Cardiac muscle cell (in vitro differentiated cells and primary cell): ENCODE measurements at places on chromosomes 4 and X. TPM values are rescaled to one million over a fixed set of nuclear protein-coding genes. Genes with fewer than 3 reads are reported as not detected.

PRRG3 gene
- total RNA-seq: 4.8 and 10.6 TPM in 2 replicates

TLR10 gene
- total RNA-seq: not detected in 2 replicates

IGSF1 gene
- total RNA-seq: 5.3 and 6.5 TPM in 2 replicates

CYBB gene
- 0.42 and 0.60 TPM in 2 replicates for total RNA-seq

BEND4 gene
- total RNA-seq: 1.6 and 2.7 TPM in 2 replicates

RTL9 gene
- total RNA-seq: 0.74 and 1.4 TPM in 2 replicates

INTU gene
- total RNA-seq: 5.0 and 18.0 TPM in 2 replicates

AMTN gene
- total RNA-seq: not detected in 2 replicates

NDP gene
- not detected in 2 replicates for total RNA-seq

HMGN5 gene
- 3.2 and 7.8 TPM in 2 replicates for total RNA-seq

UGT2B15 gene
- not detected in 2 replicates for total RNA-seq

TBC1D14 gene
- 41.8 and 46.1 TPM in 2 replicates for total RNA-seq

PDE6B gene
- 34.5 and 43.1 TPM in 2 replicates for total RNA-seq

MEPE gene
- not detected in 2 replicates for total RNA-seq

FGF13 gene
- 23.7 and 26.4 TPM in 2 replicates for total RNA-seq

EDA2R gene
- 3.0 and 4.2 TPM in 2 replicates for total RNA-seq

WFS1 gene
- total RNA-seq: 29.0 and 44.8 TPM in 2 replicates

MAGEB2 gene
- total RNA-seq: not detected in 2 replicates

CITED1 gene
- 1.1 and 2.2 TPM in 2 replicates for total RNA-seq

ELOVL6 gene
- total RNA-seq: 32.3 and 32.4 TPM in 2 replicates

FGG gene
- total RNA-seq: not detected in 2 replicates

UBA1 gene
- 324 and 386 TPM in 2 replicates for total RNA-seq

POF1B gene
- total RNA-seq: 0.12 and 0.28 TPM in 2 replicates

PARM1 gene
- total RNA-seq: 8.0 and 11.3 TPM in 2 replicates

MAGIX gene
- 2.0 and 6.8 TPM in 2 replicates for total RNA-seq

TTC29 gene
- total RNA-seq: 0.09 and 0.35 TPM in 2 replicates

FRMPD3 gene
- total RNA-seq: 2.3 and 4.5 TPM in 2 replicates

CENPU gene
- total RNA-seq: 8.7 TPM in 2 replicates

SPANXN4 gene
- total RNA-seq: not detected in 2 replicates

CT45A1 gene
- total RNA-seq: not detected in 2 replicates

MAGEA12 gene
- total RNA-seq: not detected in 2 replicates

PDGFC gene
- total RNA-seq: 5.5 and 18.2 TPM in 2 replicates

GCNA gene
- total RNA-seq: 1.6 and 5.2 TPM in 2 replicates

PLXNA3 gene
- 13.6 and 13.7 TPM in 2 replicates for total RNA-seq

PPP4R3C gene
- not detected in 2 replicates for total RNA-seq

EMCN gene
- total RNA-seq: 1.1 and 1.2 TPM in 2 replicates

ACE2 gene
- total RNA-seq: 0.74 and 1.4 TPM in 2 replicates
